ENCODE measurements at places on chromosomes 1 and 21. TPM values are rescaled to one million over a fixed set of nuclear protein-coding genes. Genes with fewer than 3 reads are reported as not detected.

Gene TSACC
- total RNA-seq: not detected

GRCh38 chr1:192100686-192101468 lies 57.4 kb upstream of the RGS18 start:
- no peak for DNase-seq

DNA sequence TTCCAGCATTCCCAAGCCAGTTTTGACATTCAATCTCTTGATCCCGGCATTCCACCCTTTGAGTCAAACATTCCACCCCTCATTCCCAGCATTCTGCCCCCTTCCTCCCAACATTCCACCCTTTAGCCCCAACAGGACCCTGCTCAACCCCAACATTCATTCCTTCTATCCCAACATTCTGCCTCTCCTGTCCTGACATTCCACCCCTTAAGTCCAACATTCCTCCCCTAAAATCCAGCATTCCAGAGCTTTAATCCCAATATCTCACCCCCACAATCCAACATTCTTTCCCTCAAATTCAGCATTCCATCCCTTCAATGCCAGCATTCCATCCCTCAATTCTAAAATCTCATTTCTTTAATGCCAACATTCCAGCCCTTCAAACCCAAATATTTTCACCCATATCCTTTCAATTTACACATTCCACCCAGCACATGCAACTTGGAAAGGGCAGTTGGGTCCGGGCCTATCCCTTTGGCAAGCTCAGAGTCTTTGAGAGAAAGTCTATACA lies 22.9 kb downstream of the DDX20 start:
- no peak for DNase-seq

- no peak for DNase-seq
Observed at GRCh38 chr1:17950728-17951127, 156.9 kb upstream of the IGSF21 start.

GRCh38 chr1:1146596-1146995 lies 27.1 kb upstream of the TTLL10 start:
- no peak for DNase-seq

DNA sequence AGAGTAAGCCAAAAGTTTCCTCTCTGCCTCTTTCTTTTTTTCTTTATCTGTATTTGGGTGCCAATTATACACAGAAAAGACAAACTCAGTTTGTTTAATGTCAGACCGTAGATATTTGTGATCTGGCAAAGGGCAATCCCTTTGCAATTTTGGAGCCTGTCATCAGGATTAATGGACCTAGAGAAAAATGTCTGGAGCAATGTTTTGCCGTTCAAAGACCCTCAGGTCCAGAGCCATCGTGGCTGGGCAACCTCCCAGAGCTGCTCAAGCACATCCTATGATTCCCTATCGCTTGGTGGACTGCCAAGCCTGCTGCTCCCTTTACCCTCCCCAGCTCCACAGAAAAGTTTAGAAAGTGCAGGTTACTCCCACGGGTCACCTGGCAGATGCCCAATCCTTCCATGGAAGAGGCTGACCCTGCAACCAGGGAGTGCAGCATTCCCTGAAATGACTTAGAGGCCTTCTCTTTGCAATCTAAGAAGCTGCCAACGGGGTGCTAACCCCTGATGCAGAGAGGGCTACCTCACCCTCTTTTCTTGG lies 112.5 kb upstream of the NGF start:
- no peak for DNase-seq

DNA sequence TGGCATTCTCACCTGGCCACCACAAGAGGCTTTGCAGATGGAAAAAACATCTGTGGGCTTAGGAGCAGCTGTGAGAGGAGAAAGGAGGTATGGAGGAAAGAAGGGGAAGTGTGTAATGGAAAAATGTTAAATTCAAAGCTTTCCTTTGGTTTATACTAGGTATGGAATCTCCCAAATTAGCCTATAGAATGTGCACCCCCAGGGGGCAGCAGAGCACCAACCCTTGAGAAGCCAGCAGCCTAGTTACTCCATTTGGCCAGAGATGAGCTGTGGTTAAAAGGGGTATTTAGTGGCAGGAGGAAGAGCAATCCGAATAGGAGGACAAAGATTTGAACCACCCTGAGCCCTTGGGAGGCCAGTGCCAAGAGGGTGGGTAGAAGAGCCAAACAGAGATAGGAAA lies 97.5 kb upstream of the CTTNBP2NL start:
- no peak for DNase-seq
